ENCODE measurements at places on chromosomes 7 and 10.

DNA sequence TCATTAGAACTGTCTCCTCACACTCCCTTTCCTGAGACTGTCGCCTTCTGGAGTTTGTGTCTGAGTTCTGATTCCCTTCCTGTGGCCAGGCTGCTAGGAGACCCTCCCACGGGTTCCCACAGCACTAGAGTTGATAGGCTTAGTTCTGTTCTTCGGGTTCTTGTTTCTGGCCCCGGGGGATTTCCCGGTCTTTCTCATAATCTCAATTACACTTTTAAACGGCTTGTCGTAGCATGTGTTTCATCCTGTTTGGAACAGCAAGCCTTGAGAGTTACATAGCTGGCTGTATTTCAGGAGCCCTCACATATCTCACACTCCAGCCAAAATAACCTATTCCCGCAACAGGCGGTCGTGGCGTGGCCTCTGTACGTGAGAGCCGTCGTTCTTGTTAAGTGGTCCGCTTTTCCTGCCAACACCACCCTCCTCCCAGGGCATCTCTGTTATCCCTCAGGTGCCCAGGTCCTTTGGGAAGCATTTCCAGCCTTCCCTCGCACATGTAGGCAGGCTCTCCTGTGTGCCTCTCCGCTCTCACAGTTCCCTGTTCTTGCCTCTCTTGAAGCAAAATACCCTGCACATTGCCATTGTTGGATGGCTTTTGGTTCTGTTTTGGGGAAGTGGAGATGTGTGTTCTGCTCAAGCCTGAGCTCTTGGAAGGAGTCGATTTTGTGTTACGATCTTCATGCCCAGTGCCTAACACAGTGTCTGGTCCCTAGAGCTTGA, 46.0 kb downstream of the CDC123 start:
- DNase-seq = peak; percentile 55

- DNase-seq = no peak
Measured at GRCh38 chr7:124810605-124811004, 45.0 kb upstream of the GPR37 start.

GRCh38 chr7:65390588-65390987, 16.9 kb downstream of the ZNF92 start:
- peak; percentile 73 for DNase-seq

- DNase-seq = no peak
Measured at GRCh38 chr10:26095781-26096180, 120.8 kb upstream of the GAD2 start.

DNA sequence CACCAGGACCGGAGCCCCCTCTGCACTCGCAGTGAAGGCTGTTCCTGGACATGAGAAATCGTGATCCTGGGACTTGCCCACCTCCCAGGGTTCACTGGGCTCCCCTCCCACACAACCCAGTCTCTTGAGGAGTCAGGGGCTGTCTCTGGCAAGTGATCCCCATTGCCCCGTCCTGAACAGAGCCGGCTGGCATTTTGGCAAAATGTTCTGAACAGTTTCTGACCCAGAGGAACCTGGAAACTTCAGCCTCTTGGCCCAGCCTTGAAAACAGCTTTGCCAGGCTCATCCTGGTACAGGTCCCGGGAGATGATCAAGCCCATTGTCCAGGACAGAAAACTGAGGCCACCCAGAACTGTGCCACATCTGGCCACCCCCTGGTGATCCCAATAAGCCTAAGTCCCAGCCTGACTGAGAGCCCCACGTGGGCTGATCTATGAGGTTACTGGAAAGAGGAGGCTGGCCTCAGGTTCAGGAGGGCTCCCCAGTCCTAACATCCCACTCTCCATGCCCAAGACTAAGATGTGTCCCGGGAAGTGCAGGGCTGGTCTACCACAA, 115.7 kb downstream of the OAT start:
- DNase-seq = no peak

GRCh38 chr7:124649397-124650014, 116.1 kb downstream of the GPR37 start:
- DNase-seq = no peak

DNA sequence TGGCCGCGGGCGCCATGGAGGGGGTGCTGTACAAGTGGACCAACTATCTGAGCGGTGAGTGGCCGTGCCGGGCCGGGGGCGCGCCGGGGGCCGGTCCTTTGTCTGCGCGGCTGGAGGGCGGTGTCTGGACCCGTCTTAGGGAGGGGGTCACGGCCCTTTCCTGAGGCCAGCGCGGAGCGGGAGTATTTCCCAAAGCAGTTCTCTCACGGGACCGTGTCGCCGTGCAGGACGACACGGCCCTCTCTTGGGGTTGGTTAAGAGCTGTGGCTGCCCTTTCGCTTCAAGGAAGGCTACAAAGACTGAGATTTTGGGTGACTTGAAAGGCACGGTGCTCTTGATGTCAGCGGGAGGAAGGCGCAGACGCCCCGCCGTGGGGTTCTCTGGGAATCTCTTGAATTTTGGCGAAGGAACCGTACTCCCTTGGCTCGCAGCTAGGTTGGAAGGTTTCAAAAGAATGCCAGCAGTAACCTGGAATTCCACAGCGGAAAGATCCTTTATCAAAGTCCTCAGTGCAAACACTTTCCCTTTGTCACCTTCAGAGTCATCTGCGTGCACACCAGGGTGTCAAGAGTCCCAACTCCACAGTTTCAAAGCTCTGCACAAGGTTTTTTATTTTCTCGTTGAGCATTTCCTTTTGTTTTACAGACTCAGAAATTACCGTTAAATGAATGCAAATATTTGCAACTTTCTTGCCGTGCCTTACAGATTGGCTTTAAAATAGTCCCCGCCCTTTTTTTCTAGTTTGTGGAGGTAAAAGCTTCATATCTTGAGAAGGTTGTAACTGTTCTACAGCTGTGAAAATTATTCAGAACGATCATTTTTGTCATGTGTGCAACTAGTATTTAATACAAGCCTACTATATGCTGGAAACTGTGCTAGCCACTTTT, 780 bp downstream of the PLEKHA8 start:
- peak; percentile 88 for DNase-seq

DNA sequence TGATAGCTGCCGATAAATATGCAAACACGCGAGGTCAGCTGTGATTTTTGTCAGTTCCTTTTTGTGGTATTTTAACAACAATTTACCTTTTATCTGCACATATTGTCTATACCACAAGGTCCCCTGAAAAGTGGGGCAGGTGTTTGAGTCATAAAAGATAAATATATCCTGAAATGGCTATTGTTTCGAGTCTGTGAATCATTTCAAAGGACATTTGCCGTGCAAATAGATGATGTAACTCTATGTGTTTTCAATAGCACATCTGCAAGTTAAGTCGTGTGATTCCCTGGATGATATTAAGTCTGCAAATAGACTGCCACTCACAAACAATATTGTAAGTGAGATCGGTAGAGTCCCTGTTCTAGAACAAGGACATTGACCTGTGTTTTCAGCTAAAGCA, 193.0 kb upstream of the PITRM1 start:
- DNase-seq = no peak

DNA sequence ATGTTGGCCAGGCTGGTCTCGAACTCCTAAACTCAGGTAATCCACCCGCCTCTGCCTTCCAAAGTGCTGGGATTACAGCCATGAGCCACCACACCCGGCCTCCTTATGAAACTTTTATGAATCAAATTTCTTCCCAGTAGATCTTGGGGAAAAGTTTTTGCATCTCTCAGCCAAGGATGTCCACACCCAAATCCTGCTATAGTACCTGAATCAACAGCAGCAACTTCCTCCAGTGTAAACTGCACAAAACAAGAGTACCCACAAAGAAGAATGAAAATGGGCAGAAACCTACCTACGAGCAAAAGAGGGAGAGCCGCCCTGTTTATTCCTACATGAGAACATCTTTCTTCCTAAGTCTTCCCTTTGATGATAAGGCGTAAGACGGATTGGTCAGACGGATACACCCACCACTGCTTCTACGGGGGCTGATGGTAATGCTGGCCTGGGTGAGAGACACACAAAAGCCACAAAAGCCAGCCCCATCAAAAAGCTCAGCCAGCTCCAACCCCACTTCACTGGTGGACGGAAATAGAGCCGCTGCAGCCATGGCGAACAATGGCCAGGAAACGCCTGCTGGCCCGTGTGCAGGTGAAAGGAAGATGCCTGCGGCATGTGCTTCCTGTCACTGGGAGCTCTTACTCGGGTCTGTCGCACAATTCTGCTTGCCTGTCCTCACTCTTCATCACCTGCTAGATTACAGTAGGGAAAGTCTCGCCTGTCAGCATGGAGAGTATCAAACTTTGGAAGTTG, 10.4 kb downstream of the JCAD start:
- no peak for DNase-seq

- DNase-seq = no peak
Measured at GRCh38 chr7:28245123-28245878, 64.7 kb upstream of the JAZF1 start.

DNA sequence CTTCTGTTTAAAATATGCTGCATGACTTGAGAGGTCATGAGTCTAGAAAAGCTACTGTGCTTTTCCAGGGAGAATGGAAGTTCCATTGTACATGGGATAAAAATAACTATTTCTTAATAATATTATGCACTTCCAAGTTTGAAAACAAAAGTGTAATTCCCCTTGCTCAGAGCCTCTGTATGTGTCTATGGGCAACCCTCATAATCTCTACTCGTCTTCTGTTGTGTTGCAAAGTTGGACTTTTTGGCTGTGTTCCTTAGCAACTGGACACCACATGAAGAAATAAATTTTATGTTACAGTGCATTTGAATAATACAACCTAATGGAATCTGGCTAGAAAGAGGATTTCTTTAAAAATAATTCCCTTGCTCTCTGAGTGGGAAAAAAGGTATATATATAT, 242.6 kb downstream of the TWIST1 start:
- no peak for DNase-seq

GRCh38 chr10:117167789-117168674, 29.3 kb upstream of the KCNK18 start:
- DNase-seq = peak; percentile 84

DNA sequence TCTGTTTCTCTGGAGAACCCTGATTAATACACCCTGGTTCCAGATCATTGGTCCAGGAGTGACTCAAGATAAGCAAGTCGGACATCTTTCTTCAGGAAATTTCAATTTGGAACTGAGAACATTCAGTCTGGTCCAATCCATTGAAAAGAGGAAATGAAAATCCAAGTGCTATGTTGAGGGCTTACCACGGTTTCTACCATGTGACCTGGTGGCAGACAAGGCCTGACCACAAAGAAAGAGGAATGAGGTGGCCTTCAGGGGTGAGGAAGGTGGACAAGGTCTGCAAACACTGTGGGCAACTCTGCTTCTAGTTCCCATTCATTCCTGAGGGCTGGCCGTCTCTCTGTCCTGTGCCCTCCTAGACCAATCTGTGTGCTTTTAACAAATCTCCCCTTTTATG, 149.2 kb upstream of the GHITM start:
- DNase-seq = no peak
